ENCODE measurements at places on chromosomes 16 and 17.
A peak's percentile ranks its signal among the peaks of the same experiment; 100 is the strongest.

- DNase-seq: peak; percentile 42
These were observed 12.7 kb upstream of the FAM20A start for GRCh38 chr17:68613739-68614298.

DNA sequence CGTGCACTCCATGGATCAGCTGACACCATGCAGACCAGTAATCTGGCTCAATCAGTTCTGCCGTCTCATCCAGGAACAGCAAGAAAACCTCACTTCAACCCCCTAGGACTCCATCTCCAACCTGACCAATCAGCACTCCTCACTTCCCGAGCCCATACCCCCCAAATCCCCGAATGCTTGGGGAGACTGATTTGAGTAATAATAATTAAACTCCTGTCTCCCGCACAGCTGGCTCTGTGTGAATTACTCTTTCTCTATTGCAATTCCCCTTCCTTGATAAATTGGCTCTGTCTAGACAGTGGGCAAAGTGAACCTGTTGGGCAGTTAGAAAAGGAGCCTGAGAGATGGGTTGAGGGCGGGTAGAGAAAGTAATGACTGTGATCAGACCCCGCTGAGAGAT is 320.0 kb downstream of the HAPSTR1 start:
- no peak for DNase-seq

DNA sequence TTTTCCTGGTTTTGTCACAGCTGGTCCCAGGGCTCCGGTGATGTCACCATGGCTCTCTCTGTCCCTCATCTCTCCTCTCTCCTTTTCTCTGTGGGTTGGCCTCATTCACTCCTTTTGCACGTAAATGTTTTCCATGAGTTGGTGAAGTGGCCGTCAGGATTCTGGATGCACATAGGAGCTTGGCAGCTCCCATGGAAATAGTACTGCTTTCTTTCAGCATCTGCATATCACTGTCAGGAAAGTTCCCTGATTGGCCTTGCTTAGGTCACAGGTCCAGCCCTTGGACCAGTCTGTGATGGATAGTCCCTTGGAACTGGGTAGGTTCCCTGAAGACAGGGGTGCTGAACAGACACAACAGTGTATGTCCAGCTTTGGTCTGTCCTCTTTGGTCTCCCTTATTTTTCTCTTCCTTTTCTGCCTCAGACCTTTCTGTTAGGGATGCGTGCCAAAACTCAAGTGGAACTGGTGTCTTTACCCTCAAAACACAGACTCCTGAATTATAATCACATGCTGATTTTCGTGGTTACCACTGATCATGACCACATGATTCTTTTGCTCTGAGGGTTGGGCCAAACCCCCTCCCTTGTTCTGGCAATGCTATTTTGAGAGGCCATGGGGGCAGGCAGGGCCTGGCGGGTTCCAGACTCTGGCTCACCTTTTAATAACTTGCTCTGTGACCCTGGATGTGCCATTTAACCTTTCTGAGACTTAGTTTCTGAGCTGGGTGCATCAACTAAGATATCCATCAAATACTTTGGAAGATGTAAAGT is 99.0 kb downstream of the MSI2 start:
- DNase-seq: no peak

- no peak for DNase-seq
These were observed 9.9 kb downstream of the ALOX15B start for GRCh38 chr17:8048736-8049135.

DNA sequence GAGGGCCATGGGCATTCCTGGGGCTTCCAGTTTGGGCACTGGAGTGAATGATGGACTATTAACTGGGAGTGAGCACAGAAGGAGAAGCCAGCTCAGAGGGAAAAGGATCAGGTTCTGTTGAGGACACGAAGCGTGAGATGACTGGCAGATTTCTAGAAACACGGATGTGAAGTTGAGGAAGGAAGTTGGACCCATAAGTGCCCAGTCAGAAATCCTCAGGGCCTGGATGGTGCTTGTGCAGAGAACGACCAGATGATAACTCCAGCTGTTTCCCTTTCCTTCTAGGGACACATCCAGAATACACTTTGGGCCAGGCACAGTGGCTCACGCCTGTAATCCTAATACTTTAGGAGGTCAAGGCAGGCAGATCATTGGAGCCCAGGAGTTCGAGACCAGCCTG is 23.3 kb upstream of the ANKRD40CL start:
- no peak for DNase-seq

GRCh38 chr16:66474750-66475199 is 47.7 kb downstream of the BEAN1 start:
- DNase-seq: no peak

GRCh38 chr17:81676906-81677305 is 6.7 kb downstream of the ARL16 start:
- no peak for DNase-seq

GRCh38 chr16:2856061-2856670 is 1.8 kb downstream of the PRSS22 start:
- DNase-seq: no peak

- DNase-seq: no peak
These were observed 555 bp downstream of the HDAC5 start for GRCh38 chr17:44122816-44123355.

GRCh38 chr16:87895641-87896141 is 26.4 kb upstream of the SLC7A5 start:
- DNase-seq: peak; percentile 92

DNA sequence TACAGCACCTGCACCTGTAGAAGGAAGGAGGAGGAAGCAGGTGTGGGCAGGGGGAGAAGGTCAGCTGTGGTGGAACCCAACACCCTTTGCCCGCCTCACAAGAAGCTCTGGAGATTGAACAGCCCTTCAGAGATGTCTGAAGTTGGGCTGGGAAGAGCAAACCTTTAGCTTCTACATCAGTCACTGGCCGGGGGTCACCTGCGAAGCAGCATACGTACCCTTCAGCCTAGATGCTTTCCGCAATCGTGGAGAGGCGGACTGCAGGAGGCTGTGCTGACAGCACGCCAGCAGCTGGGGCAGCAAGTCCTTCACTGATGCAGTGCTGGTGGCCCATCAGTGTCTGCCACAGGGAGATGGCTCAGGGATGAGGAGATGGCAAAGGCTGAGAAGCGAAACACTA is 5.2 kb upstream of the HS3ST3B1 start:
- no peak for DNase-seq

DNA sequence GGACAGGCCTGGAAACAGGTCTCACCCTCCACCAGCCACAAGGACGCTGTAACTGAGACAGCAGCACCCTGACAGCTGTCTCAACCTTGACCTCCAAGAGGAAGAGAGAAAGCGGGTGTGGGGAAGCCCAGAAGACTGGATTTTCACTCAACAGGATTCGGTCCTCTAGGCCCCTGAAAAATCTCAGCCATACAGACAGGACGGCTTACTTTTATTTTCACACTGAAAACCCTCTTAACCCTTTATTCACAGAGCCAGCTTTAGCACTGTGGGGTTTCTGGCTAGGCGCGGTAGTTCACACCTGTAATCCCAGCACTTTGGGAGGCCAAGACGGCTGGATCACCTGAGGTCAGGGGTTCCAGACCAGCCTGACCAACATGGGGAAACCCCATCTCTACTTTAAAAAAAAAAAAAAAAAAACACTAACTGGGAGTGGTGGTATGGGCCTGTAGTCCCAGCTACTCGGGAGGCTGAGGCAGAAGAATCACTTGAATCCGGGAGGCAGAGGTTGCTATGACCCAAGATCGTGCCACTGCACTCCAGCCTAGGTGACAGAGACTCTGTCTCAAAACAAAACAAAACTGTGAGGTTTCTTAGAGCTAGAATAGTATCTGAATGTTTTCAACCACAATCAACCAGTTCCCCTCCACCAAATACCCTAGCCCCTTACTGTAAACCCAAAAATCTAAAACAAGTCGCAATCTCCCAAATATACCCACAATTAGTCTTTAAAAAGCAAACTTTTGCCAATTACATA is 5.3 kb downstream of the ANKRD11 start:
- DNase-seq: no peak

DNA sequence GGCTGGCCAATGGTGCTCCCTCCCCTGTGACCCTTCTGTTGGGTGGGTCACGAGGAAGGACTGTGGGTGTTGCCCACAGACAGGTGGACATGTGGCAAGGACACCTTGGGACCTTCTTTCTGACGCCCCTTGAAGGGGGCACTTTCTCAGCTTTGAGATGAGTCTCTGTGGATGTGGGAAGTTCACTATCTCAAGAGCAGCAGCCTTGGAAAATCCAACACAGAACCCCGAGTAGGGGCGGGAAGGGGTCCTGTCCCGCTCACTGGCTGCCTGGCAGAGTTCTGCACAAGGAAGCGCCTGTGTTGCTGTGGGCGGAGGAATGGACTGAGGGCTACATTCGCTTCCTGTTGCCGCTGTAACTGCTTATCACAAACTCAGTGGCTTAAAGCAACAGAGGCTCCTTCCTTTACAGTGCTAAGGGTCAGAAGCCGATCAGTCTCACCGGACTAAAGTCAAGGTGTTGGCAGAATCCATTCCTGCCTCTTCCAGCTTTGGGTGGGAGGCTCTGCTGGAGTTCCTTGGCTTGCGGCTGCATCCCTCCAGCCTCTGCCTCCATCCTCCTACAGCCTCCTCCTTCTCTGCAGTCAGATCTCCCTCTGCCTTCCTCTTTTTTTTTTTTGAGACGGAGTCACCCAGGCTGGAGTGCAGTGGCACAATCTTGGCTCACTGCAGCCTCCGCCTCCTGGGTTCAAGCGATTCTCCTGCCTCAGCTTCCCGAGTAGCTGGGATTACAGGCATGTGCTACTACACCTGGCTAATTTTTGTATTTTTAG is 305.2 kb downstream of the SEC14L1 start:
- DNase-seq: no peak

- no peak for DNase-seq
These were observed 162.2 kb downstream of the CDH13 start for GRCh38 chr16:82788919-82789318.

- no peak for DNase-seq
These were observed 2.0 kb downstream of the CLDN6 start for GRCh38 chr16:3015865-3016521.

DNA sequence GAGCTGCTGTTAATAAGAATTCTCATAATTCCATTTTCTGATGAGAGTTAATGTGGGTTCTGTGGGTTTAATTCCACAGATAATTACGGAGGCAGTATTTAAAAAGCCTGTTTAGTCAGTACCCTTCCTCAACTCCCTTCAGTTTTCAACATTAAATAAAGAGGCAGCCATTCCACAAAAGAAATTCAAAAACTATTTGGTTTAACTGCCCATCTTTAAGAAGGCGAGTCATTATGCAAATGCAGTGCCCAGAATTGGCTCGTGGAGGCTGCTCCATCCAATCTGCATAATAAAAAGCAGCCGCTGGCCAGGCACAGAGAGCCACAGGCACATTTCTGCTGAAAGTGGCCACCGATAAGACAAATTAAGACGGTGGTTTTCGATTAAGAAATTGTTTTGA is 194.4 kb upstream of the TOX3 start:
- DNase-seq: no peak

- DNase-seq: no peak
These were observed 758.8 kb downstream of the CDH11 start for GRCh38 chr16:64363039-64363438.

DNA sequence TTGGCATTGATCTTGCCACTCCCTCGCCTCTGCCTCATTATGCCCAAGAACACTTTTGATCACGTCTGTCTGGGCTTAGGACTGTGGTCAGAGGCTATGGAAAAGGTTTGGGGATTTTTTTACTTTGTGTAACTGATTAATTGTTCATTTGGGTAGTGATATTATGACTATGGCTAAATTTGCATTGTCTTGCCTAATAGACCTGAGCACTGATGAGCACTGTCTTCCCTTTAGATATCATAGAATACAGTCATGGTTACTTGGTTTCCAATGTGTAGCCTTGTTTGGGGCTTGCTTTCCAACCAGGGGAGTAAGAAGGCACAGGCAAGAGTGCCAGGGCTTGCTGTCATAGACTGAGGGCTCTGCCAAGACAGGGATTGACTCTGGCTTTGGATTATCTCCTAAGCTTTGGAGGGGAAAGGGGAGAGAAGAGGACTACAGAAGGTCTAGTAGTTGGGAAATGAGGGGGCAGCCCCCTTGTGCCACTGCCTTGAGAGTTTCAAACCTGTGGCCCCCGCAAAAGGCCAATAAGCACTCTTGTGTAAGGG is 13.7 kb downstream of the LIMD2 start:
- DNase-seq: no peak

- DNase-seq: no peak
These were observed 31.3 kb downstream of the PLCG2 start for GRCh38 chr16:81810361-81810760.

DNA sequence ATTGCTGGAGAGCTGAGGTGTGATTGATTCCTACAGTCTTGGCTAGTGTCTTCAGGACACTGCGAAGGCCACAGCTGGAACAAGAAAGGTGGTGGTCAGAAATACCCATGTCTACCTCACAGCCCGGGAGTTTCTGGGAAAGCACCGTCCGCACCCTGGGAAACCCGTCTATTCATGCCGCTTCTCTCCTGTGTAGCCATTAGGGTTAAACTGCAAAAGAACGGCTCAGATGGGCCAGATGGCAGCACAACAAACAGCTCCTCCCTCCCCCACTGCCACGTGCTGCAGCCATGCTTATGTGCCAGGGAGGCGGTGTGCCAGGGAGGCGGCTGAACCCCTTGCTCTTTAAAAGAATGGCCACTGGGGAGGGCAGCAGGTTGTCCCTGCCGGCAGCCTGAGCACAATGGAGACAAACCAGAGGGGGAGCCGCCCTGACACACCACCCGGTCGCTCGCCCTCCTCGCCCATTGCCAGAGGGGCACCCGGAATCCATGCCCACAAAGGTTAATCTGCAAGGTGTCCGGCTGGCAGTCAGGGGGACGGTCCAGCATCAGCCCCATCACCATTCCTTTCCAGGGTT is 65.2 kb downstream of the CYTH1 start:
- peak; percentile 23 for DNase-seq

DNA sequence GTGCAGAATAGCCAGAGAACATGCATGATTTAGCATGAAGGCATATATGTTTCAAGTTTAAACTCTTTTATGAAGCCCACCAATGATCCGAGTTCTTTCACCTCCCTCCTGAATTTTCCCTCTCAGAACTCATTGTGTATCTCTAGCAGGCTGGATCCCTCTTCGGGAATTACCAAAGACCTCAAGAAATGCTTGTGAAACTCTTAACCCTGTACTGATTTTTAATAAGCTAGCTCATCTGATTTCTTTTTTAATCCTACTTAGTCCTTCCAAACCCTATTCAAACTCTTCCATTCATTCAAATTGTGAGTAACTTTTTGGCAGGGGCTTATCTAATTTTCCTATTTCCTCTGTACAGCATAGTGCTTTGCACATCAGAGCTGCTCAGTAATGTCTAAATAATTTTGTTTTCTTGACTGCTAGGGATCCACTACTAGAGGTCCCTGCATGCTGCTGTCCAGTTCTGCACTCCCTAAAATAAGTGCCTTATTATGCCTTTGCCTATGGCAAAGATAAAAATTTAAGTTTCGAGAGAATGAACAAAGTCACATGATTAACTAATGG is 723.8 kb downstream of the CDH11 start:
- peak; percentile 33 for DNase-seq

GRCh38 chr16:51636920-51637769 is 486.1 kb upstream of the SALL1 start:
- DNase-seq: no peak

GRCh38 chr17:82151106-82151957 is 53.3 kb upstream of the FASN start:
- no peak for DNase-seq

Measured in fibroblast of skin of right biceps (primary cell).